ENCODE measurements at places on chromosomes 3 and 15.

GRCh38 chr3:141538568-141539240, 51.9 kb downstream of the RASA2 start:
- DNase-seq = no peak

DNA sequence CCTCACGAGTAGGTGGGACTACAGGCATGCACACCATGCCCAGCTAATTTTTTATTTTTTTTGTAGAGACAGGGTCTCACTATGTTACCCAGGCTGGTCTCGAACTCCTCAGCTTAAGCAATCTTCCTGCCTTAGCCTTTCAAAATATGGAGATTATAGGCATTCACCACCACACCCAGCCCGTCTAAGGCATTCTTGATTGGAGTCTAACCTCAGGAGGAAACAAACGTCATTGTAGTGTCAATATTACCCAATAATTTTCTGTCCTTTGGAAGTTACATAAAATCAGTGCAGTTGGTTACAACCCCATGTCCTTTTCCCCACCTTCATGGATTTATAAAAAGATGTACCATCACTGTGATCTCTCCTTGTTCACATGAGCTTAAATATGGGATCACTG, 41.8 kb downstream of the TIMP4 start:
- DNase-seq = no peak

DNA sequence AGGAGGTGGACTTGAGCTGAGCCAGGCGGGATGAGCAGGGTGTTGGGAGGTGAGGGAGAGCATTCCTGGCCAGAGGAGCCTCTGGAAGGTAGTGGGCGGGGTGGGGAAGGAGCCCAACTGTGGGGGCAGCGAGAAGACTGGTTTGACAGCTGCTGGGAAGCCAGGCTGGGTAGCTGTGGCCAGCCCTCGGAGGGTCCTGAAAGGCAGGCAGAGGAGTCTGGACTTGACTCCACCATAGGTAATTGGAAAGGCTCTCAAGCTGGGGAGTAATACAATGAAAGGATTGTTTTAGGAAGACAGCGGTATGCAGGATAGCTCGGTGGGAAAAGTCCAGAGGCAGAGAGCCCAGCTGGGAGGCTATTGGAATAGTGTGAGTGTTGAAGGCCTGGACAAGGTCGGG, 17.2 kb downstream of the EPHB3 start:
- DNase-seq = no peak

GRCh38 chr3:59908280-59908679, 858.5 kb upstream of the CFAP20DC start:
- no peak for DNase-seq

GRCh38 chr15:25057574-25057973, 102.8 kb downstream of the SNRPN start:
- DNase-seq = no peak

DNA sequence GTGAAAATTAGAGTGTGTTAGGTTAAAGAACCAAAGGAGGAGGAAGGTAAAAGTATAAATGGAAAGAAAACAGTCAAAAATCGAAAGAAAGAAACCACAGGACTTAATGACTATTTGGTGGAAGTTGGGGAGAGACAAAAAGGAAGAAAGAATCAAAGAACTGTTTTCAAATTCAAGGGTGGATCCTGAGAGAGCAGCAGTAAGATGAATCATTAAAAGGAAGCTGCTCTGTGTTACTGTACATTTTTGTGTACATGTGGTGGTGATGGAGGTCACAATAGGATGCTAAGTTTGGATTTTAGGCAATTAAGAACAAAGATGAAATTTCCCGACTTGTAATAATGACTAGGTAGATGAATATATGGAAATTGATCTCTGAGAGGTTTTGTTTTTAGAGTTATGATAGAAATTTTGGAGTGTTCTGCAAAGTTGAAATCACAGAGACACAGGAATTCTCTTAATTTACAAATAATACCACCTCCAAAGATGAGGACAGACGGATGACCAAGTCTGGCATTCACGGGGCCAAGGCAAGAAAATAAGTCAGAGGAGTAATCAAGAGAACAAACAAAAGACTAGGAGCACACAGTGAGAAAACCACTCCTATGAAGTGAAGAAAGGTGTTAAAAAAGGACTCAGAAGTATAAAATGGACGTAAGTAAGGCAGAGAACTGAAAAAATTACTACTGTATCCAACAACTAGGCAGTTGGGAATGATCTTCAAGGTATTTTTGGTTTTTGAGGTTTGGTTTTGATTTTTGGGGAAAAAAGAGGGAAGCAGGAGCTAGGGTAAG, 7.1 kb downstream of the DHX36 start:
- no peak for DNase-seq

DNA sequence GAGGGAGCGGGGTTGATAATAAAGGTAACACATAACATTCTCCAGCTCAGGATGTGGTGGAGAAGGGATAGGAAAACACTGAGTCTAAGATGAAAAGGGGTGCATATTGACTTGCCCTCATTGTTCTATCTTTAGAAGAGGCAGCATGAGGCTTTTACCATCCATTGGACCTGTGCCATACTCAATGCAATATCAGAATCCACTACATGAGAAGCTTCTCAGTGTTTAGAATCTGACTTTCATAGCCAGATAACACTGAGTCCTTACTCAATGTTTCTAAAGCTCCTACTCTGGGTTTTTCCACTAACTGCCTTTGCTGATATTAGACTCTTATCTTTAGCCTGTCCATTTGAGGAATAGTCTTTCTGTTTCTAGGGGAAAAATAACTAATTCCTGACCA, 24.3 kb upstream of the GADL1 start:
- no peak for DNase-seq

DNA sequence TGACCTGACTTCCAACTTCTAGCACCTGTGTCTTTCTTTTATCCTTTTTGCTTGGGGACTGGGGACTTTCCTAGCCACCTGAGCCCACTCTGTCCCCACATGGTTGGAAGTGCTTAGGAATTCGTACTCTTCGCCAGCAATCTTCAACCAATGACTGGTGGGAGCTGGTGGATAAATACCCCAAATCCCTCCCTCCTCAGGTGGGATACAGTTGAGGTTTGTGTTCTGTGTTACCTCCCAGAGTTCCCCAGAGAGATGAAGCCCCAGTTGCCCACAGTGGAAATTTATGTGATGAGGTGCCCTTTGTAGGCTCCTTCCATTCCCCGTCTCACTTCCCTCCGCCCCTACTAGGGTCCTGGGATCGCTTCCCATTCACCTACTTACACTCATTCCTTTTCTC, 40.1 kb upstream of the CFAP161 start:
- no peak for DNase-seq

DNA sequence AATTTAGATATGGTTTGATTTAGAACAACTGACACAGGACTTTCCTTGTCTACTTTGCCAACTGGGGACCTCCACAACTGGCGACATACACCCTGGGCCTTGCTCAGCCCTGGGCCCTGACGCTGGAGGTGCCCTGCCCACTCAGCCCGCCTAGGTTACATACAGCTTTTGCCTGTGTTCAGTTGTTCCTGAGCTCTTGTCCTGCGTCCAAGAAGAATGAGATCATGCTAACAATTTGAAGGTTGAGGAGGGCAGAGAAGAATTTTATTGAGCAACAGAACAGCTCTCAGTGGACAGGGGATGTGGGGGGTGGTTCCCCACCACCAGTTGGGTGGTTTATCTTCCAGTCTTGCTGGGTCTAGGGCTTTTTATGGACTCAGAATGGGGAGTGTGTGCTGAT, 67.9 kb downstream of the IQCH start:
- DNase-seq = no peak

DNA sequence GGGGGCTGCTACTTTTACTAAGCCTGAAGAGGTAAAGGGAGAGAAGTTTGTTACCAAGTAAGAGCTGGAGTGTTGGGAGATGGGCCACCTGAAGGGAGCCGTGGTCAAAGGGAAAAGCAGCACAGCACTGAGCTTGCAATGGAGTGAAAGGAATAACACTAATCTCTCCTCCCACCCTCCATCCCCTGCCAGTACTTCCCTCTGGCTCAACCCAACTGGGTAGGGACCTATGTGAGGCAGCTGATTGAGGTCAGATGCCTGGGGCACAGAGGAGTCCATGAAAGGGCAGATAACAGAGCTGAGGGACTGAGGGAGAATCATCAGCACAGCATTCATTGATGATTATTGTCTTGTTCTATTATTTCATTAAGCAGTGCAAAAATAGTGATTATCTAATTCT, 212.4 kb upstream of the TBC1D5 start:
- no peak for DNase-seq

DNA sequence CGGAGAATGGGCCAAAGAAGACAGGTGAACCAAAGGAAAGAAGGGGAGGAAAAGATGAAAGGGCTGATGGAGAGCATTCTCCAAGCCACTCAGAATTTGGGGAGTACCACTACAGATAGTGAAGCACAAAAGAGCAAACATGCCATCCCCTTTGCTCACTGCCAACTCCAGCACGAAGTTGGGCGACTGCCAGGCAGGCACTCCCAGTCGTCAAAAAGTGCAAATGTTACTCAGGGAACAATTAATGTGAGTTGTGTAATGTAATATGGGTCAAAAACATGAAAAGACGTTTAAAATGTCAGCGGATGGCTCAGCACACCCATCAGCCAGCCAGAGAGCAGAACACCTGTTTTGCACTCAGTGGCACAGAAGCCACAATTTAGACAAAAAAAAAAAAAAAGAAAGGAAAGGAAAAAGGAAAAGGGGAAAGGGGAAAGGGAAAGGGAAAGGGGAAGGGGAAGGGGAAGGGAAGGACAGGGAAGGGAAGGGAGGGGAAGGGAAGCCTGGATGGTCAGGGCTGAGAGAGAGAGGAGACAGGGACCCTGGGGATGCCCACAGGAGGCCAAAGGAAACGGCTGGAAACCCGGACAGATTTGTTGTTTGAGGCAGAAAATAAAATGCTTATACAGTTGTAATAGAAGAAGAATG, 82.7 kb downstream of the COL8A1 start:
- no peak for DNase-seq

DNA sequence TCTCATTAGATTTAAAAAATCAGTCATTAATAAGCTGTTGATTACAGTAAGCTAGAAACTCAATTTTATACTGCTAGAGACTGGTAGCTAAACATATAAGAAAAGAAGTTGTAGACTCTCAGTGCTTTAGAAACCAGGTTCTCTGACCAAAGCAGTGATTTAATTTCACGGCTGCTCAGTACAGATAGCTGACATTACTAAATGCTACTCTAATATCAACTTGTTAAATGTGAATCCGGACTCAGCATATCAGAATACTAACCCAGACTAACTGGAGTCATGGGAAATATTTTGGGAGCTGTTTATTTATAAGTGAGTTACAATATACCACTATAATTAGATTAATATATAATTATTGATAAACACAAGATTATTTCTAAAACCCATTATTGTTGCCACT, 80.4 kb downstream of the NEDD4 start:
- DNase-seq = no peak

DNA sequence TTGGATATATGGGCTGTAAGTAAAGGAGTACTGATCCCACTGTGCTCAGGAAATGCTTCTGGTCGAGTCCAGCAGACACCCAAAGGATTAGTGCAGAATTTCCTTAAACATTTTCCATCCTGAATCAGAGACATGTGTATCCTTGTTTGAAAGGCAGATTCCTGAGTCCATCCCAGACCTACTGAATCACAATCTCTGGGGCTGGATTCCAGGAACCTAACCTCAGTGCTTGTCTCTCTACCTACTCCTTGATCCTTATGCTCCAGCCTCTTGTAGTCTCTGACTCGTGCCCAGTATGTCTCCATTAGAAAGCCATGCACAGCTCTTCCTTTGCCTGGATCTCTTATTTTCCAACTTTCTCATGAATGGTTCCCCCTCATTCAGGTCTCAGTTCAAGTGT, 585.8 kb downstream of the NLGN1 start:
- peak; percentile 40 for DNase-seq

DNA sequence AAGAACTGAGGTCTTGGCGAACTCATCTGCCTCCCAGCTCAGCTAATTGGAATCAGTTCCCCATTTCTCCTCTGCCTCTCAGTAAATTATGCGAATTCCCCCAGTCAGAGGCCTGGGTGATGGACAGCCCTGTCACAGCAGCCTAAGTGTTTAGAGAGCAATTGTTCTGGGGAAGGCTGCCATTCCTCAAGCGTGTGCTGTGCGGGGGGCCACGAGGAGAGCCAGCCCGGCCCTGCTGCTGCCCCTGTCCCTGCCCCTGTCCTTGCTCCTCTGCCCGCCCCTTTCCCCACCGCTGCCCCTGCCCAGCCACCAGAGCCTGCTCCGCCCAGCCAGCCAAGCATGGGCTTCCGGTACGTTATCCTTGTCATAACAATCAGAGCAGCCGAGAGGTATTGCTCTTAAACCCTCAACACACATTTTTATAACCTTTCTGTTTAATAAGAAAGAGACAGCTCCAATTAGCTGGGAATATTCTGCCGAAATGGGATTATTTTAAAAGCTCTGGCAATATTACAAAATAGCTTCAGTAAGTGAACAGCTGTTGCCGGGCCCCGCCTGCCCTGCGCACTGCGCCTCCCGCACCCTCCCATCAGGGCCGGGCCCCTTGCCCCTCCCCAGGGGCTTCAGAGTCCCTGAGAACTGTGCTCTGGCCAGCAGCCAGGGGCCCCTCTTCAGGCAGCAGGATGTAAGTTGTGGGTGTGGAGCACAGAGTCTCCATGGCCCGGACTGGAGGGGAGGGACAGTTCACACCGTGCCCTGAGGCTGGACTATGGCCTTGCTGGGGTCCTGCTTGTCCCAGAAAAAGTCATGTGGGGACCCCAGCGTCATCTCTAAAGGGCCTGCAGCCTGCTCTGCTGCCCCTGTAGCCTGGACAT, 12.4 kb upstream of the CACNA2D2 start:
- DNase-seq = no peak

- DNase-seq = no peak
Observed at GRCh38 chr3:120650311-120650710, 31.7 kb downstream of the HGD start.
